ENCODE measurements at places on chromosomes 11 and 22.

DNA sequence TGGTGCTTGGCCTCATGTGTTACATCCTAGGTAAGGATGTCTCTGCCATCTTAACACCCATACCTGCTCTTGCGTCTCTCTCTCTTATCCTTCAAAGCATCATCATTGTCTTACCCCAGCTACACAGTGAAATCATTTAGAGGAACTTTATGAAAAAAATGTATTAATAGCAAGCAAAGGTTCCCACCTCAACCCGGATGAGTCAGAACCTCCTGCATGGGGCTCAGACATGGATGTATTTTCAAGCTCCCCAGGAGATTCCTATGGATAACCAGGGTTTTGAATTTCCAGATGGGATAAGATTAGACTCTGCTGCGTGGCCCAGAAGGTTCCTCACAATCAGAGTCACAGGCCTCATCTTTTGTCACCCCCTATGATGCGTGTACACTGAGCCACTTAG is 89.1 kb upstream of the NNMT start:
- no peak for DNase-seq

GRCh38 chr11:43967661-43968060 is 25.2 kb downstream of the C11orf96 start:
- no peak for DNase-seq

GRCh38 chr11:126101251-126101929 is 38.7 kb upstream of the CDON start:
- DNase-seq: no peak

DNA sequence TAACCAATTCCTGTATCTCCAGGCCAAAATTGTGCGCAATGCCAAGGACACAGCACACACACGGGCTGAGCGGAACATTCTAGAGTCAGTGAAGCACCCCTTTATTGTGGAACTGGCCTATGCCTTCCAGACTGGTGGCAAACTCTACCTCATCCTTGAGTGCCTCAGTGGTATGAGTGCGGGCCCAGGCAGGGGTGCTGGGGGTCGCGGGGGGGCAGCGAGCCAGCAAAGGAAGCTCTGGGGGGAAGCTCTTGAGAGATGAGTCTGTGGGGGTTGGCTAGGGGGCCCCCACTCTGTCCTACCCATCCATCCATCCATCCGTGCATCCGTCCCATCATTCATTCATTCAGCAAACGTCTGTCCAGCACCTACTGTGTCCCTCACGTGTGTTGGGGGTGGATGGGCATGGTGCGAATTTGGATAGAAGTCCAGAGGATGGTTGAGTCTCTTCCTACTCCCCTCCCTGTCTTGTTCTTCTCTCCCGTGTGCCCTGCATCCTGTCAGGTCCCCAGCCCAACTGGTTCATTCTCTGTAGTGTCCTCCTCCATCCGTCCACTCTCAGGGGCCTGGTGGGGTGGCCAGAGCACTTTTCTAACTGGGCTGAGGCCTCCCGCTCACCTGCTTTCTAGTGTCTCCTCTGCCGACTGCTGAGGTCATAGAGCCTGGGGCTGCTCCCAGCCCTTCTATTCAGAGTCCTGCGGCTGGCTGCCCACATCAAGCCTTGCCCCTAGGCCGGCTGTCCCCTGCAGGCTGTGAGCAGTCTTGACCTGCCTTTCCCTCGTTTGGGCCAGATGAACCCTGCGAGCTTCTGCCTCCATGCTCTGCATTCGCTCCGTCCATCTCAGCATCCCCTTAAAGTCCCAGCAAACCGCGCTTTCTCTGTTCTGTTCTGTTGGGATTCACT is 3.3 kb downstream of the RPS6KB2 start:
- DNase-seq: no peak

GRCh38 chr11:126341760-126342161 is 13.7 kb upstream of the ST3GAL4 start:
- DNase-seq: no peak

DNA sequence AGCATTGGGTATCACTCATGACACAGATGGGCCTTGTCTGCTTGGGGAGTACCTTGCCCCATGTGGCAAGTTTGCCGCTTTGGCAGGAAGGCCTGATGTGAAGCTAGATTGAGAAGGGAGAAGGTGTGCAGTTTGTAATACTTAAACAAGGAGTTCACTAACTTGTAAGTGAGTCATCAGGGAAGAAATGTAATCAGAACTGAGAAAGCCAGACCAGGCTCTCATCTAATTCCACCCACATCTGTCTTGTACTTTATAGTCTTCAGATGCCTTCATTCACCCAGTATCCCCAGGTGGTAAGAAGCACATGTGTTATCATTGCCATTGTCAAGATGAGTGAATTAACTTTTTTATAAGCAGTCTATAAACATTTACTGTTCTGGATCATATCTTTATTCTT is 116.0 kb upstream of the DDI1 start:
- DNase-seq: no peak

DNA sequence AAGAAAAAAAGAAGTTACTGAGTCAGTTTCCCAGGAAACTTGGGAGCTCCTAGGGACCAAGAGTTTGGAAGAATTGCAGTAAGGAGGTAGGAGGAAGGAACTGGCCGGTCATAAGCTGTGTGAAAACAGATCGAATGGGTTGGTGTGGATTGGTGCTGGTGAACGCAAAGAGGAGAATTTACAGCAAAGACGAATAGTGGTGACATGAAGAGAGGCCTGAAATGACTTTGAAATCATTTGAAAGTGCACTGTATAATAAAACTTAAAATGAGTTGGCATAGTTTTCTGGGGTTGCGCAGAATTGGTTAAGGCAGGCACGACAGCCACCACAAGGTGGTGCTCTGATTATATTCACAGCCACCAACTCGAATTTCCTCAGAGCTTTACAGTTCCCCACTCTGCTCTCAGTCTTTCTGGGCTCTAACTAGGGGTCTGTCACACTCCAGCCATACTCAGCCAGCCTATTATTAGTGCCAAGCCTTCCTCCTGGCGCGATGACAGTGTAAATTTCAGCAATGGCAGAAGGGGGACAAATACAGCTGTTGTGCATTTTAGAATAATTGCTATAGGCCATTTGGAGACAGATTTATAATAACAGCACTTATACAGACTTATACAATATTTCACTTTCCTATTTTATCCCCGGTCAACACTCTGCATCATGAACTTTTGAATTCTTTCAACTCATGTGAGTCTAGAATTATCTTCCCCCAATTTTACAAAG is 8.3 kb upstream of the HTR3B start:
- no peak for DNase-seq

DNA sequence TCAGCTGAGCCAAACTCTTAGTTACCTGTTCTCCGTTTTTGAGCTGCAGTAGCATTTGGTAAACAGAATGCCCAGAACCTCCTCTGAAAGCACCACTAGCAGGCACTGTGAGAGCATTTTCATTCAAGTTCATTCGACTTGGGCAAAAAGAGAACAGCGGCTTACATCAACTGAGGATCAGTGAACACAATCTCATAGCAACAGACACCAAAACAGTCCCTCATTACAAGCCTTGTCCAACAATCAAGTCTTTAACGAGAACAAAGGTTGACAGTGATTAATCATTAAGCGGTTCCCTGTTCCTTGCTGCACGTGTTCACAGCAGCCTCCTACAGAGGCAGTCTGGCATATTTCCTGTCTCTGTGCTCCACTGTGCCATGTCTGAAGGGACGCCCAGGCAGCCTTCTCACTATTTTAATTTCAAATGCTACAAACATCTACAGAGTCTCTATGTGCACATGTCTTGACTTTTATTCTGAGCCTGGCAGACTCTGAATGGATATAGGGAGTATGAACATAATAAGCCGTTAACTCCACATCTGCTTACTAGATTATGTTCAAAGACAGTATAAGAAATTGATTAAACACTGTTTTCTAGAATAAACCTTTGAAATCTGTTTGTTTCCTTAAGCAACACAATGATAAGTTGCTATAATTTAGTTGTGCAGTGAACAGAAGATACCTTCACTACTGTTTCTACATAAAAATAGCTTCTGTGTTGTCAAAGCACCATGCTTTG is 88.3 kb upstream of the MTMR2 start:
- no peak for DNase-seq

- no peak for DNase-seq
Observed at GRCh38 chr22:37627121-37627520, 12.3 kb upstream of the SH3BP1 start.

DNA sequence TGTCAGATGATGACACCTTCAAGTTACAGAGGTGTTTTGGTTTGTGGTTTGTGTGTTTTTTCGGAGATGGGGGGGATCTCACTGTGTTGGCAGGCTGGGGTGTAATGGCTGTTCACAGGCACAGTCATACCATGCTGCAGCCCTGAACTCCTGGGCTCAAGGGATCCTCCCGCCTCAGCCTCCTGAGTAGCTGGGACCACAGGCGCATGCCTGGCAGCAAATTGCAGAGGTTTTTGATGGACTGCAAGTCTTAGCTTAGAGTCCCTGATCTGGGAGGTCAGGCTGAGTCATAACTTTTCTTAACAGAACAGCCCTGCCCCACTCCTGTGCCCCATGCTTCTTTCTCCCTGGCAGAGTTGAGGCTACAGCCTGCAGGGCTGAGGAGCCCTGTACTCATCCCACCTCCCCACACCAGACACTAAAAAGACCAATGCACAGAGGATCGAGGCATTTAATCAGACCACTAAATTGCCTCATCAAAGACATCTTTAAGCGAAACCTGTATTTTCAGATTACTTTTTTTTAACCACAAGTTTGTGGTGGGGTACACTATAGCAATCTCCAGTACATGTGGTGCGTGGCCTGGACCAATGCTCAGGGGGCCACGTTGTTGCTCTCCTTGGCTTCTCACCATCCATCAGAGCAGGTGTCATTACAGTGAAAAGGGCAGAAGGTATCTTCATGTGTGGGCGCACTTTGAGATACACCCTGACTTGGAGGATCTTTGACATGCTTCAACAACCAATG is 17.1 kb upstream of the ADORA2A start:
- no peak for DNase-seq

GRCh38 chr22:30662040-30662439 is 5.6 kb downstream of the DUSP18 start:
- no peak for DNase-seq

GRCh38 chr11:16312233-16312765 is 44.0 kb downstream of the SOX6 start:
- DNase-seq: no peak

DNA sequence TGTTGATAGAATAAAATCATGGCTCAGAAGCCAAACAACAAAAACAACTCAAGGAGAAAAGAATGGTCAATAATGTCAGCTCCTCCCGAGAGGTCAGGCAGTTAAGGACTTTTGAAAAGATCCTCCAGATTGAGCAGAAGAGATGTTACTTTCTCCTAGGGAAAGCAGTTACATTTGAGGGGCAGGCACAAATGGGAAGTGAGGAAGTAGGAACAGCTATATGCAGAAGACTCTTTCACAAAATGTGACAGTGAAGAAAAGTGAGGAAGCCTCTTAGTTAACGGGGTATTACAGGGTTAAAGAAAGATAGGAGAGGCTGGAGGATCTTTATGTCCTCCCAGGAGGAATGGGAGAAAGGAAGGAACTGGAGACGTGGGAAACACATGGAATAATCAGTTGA is 3.4 kb downstream of the DCHS1 start:
- no peak for DNase-seq

- peak; percentile 97 for DNase-seq
Observed at GRCh38 chr22:20916916-20917810, at the start of gene CRKL. Gene CRKL, plus strand, starts transcription at chr22:20917407. Its CDS starts 528 bp downstream, at chr22:20917935.

DNA sequence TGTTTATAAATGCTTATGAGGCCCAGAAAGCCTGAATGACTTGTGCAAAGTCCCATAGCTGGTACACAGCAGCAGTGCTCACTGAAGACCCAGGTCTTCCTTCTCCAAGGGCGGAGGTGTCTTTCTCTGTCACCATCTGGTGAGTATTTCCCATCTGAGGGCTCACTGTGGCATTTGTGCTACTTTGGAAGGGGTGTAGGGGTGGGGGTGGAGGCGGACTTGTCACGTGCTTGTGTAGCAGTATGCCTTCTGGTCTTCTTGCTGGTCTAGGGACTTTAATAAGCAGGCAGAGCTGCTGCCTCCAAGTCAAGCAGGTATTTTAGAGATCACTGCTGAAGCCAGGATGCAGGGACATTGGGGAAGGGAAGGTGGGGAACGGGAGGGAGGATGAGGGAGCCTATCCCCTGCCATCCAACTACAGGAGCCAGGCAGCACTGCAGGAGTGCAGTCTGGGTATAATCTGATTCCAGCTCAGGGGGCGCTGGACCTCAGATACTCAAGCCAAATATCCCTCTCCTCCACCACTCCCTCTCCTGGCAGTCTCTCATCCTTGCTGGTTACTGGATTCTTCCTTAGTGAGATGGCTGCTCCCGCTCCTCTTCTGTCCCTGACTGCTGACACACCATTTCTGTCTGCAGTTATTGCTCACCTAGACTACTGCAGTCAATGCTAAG is 3.4 kb downstream of the ABCC8 start:
- no peak for DNase-seq

GRCh38 chr11:48106166-48106565 is 110.4 kb upstream of the OR4B1 start:
- no peak for DNase-seq

GRCh38 chr22:39150848-39151215 is 1.6 kb downstream of the CBX7 start:
- DNase-seq: no peak

DNA sequence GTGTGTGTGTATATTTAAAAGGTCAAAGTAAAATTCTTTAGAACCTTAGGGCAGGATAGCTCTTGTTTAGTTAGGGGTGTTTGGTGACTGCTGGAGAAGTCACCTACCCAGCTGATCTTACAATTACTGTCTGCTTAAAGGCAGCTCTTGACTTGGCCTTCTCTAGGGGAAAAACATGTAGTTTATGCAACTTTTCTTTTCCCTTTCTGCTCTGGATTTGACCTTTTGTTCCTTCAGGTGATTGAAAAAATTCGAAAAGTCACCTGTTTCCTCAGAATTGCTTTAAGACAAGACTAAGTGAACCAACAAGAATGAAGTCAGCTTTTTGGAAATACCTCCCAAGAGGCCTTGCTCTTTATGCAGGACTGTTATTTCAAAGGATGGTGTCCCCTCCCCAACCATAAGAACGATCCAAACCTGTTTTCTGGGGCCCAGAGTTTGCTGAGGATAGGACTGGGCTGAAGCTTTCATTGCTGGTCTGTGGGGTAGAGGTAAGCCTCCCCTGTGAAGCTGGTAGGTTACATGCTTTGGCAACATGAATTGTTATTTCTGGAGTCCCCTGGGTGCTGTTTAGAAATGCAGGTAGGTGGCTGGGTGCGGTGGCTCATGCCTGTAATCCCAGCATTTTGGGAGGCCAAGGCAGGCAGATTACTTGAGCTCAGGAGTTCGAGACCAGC is 111.2 kb downstream of the PTPRJ start:
- no peak for DNase-seq

DNA sequence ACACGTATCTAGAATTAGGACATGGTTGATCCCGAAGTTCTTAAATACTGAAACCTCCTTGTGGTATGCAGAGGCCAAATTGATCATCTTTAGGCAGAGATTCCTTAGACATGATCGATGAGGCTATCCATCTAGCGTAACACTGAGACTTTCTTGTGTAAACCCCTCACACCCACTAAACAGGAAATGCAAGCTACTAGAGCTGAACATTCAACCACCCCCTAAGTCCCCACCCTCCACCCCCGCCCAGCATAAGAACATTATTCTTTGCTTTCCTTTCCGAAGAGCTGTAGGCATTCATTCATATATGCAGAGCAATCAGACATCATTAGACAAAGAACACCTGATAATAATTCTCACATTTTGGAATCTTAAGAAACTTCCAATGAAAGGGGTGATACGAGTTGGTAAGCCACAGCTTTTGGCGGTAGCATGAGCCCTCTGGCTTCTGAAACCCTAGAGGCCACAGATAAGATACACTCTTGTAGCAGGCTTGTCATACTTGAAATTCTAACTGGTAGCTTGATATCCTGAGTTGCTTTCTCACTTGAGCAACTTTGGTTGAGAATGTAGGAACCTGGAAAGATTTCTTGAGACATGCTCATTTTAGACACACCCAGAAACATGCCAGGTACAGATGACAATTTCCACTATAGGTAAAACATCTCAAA is 42.2 kb downstream of the FLI1 start:
- no peak for DNase-seq

GRCh38 chr11:86440305-86440716 is 65.6 kb downstream of the CCDC81 start:
- DNase-seq: no peak

Measured in stimulated activated CD8-positive, alpha-beta memory T cell treated with anti-CD3 and anti-CD28 coated beads, Interleukin-15, amount 100 ng/mL, for 48 hours (primary cell).